Heart right ventricle (tissue), 16 donors: ENCODE measurements at places on chromosomes 16 and 17. TPM values are rescaled to one million over a fixed set of nuclear protein-coding genes. Genes with fewer than 3 reads are reported as not detected.

GRCh38 chr16:30892670-30893416 is 1.0 kb downstream of the BCL7C start:
- peaks cover 13% of the 10 kb centered on the region for H3K4me1 ChIP-seq
- no peak overlapping the region for H3K27ac ChIP-seq
- peak overlapping the region; percentile 100 for H3K4me3 ChIP-seq
- no peaks in the 10 kb centered on the region for H3K36me3 ChIP-seq
- H3K27me3 ChIP-seq = no peaks in the 10 kb centered on the region

DNA sequence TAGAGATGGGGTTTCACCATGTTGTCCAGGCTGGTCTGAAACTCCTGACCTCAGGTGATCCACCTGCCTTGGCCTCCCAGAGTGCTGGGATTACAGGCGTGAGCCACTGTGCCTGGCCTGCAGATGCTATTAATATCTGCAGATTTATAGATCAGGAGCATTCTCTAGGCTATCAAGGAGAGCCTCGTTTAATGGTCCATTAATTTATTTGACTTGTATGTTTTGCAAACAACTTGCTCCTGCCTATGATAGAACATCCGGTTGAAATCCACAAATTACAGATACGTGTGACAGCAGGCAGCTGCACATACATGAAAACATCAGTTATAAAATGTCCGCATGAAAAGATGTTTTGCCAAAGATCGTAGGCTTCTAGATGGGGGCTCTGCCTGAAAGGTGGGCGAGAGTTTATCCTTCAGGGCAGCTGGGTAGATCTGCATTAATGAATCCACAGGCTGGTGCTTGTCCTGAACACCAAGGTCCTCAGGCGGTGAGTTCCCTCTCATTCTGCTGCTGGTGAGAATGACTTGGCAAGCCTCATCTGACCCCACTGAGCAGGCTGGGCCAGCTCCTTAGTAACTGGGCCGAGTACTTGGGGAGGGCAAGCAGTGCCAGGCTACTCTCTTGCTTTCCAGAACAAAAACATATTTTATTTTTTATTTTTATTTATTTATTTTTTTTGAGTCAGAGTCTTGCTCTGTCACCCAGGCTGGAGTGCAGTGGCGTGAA is 37.1 kb upstream of the MGAT5B start:
- no peaks in the 10 kb centered on the region for H3K4me1 ChIP-seq
- no peaks in the 10 kb centered on the region for H3K36me3 ChIP-seq
- no peak for DNase-seq

TP53TG3B gene
- not detected for polyA plus RNA-seq

PRKCB gene
- polyA plus RNA-seq = 0.37 TPM

EVI2B gene
- polyA plus RNA-seq = 2.2 TPM

DNA sequence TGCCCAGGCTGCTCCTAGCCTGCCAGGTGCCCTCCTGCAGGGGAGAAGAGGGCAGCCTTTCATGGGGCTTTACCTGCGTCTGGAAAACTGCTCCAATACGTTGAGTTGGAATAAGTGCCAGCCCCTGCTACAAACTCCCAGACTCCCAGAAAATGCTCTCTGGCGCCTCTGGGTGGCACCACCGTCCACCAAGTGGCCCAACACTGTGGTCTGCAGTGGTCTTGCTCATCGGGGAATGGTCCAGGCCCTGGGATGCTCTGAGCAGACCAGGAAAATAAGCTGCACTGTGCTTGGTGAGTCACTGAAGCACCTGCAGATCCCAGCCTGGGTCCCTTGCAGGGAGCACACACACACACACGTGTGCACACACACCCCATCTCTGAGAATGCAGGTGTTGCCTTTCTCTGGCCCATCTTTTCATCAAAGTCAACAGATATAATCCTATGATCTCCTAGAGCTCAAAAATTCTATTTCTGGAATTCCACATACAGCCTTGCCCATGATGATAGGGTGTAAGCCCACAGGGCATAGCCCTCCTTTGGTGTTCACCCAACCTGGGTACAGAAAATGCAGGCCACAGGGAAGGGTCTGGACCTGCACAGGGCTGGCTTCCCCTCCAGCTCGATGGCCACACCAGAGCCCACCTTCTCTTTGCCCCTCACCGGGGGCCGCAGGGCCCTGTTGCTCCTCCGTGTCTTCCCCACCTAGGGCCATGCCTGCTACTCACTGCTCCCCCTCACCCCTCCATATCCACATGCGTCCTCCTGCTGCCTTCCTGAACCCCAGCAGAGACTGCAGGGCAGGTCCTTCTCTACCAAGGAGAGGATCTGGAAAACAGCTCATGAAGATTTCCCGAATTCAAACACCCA is 20.5 kb downstream of the CDIP1 start:
- no peak for DNase-seq
- H3K4me3 ChIP-seq = no peak overlapping the region
- H3K27ac ChIP-seq = no peak overlapping the region
- H3K36me3 ChIP-seq = peaks cover 12% of the 10 kb centered on the region

CACNG1 gene
- not detected for polyA plus RNA-seq

DNA sequence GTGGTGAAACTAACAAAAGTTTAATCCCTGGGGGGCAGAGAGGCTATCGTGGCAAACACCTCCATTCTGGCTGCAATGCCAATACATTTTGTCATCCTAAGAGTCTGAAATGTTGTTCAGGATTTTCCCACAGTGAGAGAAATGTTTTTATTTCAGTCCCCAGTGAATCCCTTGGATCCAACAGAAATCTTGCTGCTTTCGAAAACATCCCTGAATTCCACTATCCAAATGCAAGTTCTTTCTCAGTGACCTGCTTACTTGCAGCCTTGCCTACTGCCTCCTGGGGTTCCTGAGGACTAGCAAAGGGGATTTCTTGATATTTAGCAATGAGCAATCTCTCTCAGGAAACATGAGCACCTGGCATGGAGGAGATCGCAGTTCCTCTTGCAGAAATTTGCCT is 202.1 kb upstream of the IRX3 start:
- no peak overlapping the region for H3K4me3 ChIP-seq
- peaks cover 35% of the 10 kb centered on the region for H3K4me1 ChIP-seq
- no peaks in the 10 kb centered on the region for H3K27me3 ChIP-seq
- DNase-seq = no peak

DNA sequence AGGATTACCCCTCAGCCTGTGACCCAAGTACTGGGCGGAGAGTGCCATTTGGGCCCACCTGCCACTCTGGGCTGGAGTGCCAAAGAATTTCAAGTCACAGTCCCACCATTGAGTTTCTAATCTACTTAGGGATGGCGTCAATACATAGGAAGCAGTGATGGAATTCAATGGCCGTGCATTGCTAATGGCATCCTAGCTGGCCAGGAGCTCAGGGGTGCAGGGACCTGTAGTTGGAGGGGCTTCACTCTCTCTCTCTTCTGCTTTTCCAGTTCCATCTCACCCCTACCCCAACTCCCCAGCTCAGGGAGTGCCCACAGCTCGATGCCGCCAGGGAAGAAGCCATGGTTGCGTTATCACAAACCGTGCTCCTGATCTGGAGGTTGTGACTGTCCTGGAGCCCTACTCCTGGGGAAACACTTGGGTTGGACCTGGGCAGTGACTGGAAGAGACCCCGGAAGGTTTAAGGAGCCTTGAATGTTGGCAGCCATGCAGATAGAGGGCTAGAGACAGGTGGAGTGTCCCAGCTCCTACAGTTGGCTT is 2.4 kb downstream of the MMP15 start:
- peak overlapping the region; percentile 89 for H3K4me3 ChIP-seq
- peaks cover 83% of the 10 kb centered on the region for H3K4me1 ChIP-seq
- peak overlapping the region; percentile 96 for H3K27ac ChIP-seq
- no peaks in the 10 kb centered on the region for H3K27me3 ChIP-seq
- DNase-seq = no peak

DNA sequence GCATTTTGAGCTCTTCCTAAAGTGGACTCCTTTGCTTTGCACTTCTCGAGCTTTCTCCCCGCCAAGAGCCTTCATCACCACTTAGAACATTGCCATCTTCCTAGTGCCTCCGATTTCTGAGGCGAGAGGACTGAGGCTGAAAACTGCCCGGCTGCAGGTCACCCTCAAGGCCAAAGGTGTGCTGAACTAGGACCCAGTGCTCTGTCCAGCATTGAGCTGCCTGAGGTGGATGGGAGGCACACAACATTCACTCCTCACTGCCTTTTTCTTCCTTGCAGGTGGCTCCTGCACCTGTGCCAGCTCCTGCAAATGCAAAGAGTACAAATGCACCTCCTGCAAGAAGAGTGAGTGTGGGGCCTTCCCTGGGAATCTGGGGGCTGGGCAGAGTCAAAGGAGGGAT is 5.4 kb downstream of the MT1A start:
- no peaks in the 10 kb centered on the region for H3K36me3 ChIP-seq
- peaks cover 19% of the 10 kb centered on the region for H3K4me1 ChIP-seq
- peaks cover 69% of the 10 kb centered on the region for H3K27me3 ChIP-seq
- H3K27ac ChIP-seq = no peak overlapping the region
- DNase-seq = no peak

DNA sequence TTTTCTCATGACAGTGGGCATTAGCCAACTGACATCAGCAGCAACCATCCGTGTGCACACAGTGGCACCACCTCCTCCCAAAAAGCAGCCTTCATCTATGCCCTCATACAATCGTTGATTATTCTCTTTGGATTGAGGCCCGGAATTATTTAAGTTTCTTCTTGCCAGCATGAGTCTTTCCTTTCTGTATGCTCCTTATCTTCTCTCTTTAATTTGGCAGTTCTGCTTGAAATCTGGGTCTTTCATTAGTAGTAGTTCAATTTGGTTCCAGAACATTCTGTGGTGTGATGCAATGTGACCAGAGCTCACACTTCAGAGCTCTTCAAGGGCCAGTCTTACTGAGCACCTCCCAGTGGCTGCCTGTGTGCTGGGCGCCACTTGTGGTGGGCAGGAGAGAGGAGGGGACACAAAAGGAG is 52.2 kb upstream of the STH start:
- no peaks in the 10 kb centered on the region for H3K36me3 ChIP-seq
- H3K4me3 ChIP-seq = no peak overlapping the region
- H3K4me1 ChIP-seq = peaks cover 19% of the 10 kb centered on the region
- DNase-seq = no peak

DNA sequence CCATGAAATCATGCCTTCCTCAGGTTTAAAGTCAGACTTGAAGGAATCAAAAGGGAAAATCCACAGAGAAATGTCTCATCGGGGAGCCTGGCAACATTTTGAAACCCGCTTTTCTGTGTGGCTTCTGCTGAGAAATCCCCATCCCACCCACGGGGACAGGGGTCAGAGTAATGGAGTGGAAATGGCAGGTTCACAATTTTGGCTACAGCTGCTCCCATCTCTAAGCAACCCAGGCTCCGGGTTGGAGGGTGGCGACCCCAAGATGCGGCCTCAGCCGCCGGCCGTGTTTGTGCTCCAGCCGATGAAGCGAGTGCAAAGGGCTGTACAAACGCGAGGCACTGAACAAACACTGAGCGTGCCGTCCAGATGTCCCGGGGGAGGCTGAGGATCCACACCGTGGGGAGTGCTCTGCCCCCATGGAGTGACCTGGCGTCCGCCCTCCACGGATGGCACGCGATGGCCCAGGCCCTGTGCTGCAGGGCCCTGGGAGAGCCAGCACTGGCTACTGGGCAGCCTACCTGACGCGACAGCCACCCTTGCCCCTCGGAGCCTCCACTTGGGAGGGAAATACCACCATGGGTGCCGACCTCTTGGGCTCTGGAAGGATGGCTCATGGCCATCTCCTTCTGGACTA is 22.2 kb downstream of the SLC43A2 start:
- H3K4me1 ChIP-seq = no peaks in the 10 kb centered on the region
- peak overlapping the region; percentile 89 for H3K27ac ChIP-seq
- no peak overlapping the region for H3K4me3 ChIP-seq
- no peak for DNase-seq
- no peaks in the 10 kb centered on the region for H3K27me3 ChIP-seq
